ENCODE measurements at places on chromosomes 5 and 9. TPM values are rescaled to one million over a fixed set of nuclear protein-coding genes. Genes with fewer than 3 reads are reported as not detected.

LRRTM2 gene
- total RNA-seq = under 0.01 TPM

MYORG gene
- 2.3 TPM for total RNA-seq

ZNF366 gene
- total RNA-seq = 0.97 TPM

PRR7 gene
- 5.8 TPM for total RNA-seq

SPOCK1 gene
- 85.6 TPM for total RNA-seq

GBA2 gene
- 138 TPM for total RNA-seq

SLC1A3 gene
- total RNA-seq = 1.2 TPM

LCNL1 gene
- total RNA-seq = not detected

SLCO6A1 gene
- total RNA-seq = not detected

C8G gene
- total RNA-seq = not detected

CATSPER3 gene
- not detected for total RNA-seq

PCDHGA11 gene
- total RNA-seq = 5.3 TPM

SLCO4C1 gene
- total RNA-seq = not detected

ANKRD33B gene
- 7.4 TPM for total RNA-seq

PTPRD gene
- 4.9 TPM for total RNA-seq

BHMT gene
- not detected for total RNA-seq

OBP2B gene
- total RNA-seq = not detected

ALDH1A1 gene
- total RNA-seq = 124 TPM

All from epithelial cell of umbilical artery (primary cell).